ENCODE measurements at places on chromosomes 7 and 10.

DNA sequence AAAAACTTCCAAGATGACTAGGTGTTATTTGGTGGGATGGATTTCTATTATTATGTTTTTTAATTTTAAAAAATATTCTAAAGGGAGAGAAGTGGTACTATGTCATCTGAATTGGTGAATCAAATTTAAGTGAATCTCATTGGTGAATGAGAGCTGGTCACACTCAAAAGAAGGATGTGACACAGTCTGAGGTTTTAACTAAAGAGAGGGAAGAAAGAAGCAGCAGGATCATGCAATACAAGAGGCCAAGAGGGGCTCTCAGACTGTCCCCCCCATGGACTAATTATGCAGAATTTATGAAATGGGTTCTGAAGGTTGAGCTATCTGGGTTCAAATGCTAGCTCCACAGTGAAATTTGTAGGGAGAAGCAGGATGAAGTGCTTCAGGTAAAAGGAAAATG lies 16.2 kb downstream of the MACC1 start:
- no peak for DNase-seq

DNA sequence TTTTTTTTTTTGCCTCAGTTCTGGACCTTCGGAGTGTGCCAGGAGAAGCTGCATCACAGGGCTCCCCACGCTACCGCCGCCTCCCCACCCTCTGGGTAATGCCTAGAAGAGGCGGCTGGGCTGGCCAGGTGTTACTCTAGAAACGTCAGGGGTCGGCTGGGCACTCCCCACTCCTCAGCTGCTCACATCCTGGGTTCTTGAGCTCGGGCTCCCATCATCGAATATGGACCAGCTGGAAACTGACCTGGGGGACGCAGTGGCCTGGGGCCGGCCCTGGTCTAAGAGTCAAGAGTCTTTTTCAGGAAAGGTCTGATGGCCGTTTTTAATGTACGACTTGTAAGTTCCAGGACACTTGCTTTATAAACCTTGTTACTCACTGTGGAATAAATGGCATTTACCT lies 326.5 kb downstream of the WDR37 start:
- DNase-seq = no peak

- no peak for DNase-seq
Observed at GRCh38 chr10:116073001-116073400, 200.0 kb downstream of the GFRA1 start.

DNA sequence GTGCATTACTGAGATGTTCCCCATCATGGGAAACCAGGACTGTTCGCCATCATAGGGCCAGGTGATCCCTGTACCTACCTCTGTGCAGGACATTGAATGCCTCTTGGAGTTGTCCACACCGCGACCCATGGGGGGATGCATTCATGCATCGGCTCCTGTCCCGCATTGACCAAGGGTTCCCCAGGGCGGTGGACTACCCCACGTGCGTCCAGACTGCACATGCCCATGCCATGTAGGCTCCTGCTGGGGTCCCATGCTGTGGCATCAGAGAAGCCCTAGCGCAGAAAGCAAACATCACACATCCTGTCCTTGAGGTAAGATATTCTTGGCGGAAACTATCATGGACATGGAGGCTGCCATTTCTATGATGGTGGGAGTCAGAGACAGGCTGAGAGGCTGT lies 121.6 kb upstream of the UNC5B start:
- DNase-seq = no peak

DNA sequence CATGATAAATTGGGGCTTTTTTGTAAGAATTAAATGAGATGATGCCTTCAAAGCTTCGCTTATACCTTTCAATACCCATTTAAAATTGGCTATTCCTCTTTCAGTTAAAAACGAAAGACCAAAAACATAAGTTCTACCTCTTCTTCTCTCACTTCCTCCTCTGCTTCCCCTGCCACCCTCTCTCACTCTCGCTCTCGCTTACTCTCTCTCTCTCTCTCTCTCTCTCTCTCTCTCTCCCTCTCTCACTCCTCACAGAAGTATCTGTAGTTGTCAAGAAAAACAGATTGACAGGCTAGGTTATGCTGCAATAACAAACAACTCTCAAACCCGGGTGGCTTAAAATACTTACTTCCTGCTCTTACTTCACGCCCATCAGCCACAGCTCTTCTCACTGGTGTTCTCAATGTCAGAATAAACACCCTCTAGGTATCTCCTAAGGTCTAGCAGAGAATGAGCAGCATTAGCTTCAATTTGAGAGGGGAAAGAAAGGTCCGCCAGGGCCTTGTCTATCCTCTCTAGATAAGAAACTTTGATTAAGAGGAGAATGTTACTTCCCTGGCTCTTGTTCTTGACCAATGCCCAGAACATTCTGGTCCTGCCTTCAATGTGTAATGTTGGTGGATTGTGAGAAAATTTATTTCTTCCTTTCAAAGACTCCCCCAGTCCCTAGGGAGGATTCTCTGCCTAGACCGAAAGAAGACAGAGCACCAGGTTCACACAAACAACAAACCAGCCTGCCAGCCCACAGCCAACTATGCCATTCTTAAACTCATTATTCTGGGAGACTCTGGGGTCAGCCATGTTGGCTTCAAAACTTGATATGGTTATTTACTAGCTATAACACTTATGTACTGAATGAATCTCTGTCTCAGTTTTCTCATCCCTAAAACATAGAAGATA lies 1028.7 kb downstream of the XPNPEP1 start:
- no peak for DNase-seq

DNA sequence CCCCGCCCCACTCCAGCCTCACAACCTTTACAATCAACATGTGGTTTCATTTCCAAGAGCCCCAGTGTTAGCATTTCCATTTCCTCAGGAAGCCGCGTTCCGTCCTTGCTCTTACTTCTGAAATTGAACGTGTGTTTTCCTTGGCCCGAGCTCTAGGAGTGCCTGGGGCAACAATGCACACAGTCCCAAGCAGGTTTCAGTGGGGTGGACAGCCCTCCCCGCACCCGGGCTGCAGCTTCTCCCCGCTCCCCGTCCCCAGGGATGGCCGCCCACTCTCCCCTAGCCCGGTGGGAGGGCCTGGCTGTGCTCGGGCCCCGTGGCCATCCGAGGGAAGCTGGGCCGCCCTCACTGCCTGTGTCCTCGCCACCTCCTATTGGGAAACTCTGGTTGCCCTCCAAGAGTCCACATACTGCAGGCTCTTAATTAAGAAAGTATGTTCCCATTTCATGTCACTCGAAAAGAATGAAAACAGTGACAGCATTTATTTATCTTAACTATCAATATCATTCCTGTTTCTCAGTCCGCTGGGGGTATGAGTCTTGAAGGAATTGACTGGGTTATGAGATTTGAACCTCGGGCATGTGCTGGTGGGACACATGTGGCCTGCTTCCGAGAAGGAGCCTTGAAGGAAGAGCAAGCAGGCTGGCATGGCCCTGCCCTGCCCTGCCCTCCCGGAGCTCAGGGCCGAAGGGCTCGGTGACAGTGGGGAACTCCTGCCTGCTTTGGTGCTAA lies 163.8 kb downstream of the GRK5 start:
- no peak for DNase-seq

DNA sequence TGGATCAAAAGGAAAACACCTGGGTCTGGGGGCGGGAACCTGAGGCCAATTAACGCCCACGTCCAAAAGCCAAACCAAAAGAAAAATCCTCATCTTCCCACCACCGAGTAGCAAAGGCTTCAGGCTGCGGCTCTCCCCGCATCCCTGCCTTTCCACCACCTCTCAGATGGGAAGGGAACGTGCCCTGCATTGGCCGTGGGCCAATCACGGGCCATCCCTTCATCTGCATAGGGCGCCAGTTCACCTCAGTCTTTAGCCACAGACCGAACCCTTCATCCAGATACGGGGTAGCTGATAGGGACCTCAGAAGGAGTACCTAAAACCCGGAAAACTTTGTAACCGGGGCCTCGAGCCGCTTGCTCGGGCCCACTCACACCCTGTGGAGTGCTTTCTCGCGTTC lies 626 bp downstream of the PRPF18 start:
- no peak for DNase-seq

DNA sequence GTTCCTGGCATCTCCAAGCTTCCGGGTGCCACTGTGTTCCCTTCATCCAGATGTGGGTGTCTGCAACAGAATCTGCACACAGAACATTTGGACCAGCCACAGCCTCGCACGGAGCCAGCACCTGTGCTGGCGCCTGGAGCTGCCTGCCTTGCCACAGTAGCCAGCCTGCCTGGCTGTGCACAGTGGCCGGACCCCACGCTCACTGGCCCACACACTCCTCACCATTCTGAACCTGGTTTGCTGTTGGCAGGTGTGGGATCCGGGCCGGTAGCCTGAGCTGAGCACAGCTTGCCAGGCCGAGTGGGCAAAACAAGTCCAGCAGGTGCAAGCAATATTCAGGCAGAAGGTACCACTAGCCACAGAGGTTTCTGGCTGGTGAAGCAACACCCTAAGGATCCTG lies 7.6 kb upstream of the KLHL7 start:
- no peak for DNase-seq

GRCh38 chr10:54415483-54415882 lies 385.5 kb downstream of the PCDH15 start:
- no peak for DNase-seq

DNA sequence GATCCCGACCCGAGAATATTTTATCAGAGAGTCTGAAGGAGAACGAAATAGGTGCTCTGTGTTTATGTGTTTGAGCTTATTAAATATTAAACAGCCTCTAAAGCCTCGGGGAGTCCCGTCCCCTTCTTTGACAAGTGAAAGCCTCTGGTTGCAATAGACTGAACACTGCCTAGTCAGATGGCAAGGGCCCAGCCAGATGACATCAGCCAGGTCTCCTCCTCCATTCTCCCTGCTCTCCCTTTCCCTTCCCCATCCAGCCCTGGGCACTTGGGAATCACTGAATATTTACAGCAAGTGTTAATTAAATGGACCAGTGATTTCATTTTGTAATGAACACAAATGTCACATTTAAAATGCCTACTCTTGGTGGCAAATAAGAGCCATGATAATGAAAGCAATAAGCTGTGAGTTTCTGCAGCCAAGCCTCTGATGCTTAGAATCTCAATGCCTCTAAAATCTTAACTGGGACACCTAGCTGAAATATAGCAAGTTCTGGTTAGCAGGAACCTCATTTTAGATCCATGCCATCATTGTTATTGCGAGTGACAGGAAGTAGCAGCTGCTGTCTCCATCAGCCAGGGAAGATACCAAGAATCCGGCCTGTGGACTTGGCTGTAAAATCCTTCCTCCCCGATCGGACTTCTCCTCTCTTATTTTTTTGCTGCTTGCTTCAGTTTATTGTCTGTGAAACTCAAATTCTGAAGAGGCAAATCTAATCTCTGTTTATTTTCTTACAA lies 202.1 kb downstream of the PRPF18 start:
- DNase-seq = no peak

- DNase-seq = peak; percentile 38
Observed at GRCh38 chr10:76080451-76080850, 649.0 kb downstream of the LRMDA start.

DNA sequence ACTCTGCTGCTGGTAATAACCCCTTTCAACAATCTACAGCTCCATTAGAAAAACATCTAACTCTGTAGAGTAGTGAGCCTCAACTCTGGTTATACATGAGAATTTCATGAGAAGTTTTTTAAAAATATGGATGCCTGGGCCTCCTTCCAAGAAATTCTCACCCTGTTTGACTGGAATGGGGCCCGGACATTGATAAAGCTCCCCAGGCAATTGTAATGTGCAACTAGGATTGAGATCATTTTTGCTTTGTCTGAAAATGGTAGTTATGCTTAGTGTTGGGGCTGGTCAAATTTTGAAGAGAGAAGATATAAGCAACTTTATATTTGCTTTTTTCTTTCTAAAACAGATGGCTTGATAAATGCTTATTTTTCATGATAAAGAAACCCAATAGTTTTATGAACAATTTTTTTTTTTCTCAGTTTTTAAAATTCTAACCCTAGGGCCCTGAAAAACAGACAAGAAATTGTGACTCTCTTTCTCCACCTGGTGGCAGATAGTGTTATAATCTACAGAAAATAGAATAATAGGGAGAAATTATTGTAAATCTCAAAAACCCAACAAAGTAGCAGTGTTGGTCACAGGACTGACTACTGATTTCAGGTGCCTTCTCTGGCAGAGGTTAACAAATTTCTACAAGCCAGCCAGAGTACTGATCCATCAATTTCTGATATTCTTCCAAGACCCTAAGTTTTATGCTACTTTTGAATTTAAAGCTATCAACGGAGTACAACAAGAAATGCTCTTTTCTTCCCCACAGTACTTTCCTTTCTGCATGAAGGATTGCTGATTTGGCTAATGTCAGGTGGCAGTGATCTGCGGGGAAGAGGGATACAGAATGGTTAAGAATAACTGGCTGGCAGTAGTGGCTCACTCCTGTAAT lies 174.8 kb downstream of the DKK1 start:
- no peak for DNase-seq

GRCh38 chr10:133255323-133255722 lies 17.7 kb downstream of the VENTX start:
- no peak for DNase-seq

GRCh38 chr10:26703096-26703495 lies 5.6 kb downstream of the PDSS1 start:
- DNase-seq = no peak

- DNase-seq = no peak
Observed at GRCh38 chr10:92826061-92826460, 22.3 kb upstream of the EXOC6 start.
